ENCODE measurements at places on chromosomes 13 and 19. TPM values are rescaled to one million over a fixed set of nuclear protein-coding genes. Genes with fewer than 3 reads are reported as not detected.

DNA sequence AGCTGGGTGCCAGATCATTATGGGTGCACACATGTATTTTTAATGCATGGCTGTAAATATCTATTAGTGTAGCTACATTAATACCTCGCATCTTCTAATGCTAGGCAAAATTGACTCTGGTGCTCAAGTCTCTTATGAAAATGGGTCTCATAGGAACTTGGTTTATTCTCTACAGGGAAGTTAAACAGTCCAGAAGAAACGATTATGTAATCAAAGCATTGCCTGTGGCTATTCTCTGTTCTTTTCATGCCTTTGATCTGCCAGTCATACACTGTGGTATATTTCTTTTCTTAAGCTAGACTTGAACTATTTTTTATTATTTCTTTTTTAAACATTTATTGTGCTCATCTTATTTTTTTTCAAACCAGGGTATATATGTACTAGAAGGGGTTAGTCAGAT is 1015.0 kb downstream of the SLITRK1 start:
- H3K27me3 ChIP-seq: no peaks in the 10 kb centered on the region
- H3K4me1 ChIP-seq: no peaks in the 10 kb centered on the region
- H3K36me3 ChIP-seq: no peaks in the 10 kb centered on the region
- H3K27ac ChIP-seq: no peak overlapping the region
- no peak overlapping the region for H3K4me3 ChIP-seq

- no peak overlapping the region for H3K27ac ChIP-seq
- H3K4me1 ChIP-seq: peaks cover 14% of the 10 kb centered on the region
- H3K27me3 ChIP-seq: no peaks in the 10 kb centered on the region
- H3K4me3 ChIP-seq: no peak overlapping the region
These were observed 11.2 kb upstream of the PRR19 start for GRCh38 chr19:42290523-42291434.

DNA sequence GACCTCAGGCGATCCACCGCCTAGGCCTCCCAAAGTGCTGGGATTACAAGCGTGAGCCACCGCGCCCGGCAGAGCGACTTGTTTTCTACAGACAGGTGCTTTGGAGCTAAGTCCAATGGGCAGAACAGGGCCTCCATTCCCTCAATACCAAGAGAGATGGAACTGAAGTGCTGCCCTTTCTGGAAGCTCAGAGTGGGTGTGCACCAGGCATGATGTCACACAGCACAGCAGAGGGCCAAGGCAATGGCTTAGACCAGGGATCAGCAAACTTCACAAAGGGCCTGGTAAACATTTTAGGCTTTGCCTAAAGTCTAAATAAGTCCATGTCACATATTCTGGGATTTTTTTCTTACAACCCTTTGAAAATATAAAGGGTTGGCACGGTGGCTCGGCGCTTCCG is 21.3 kb downstream of the TLE6 start:
- no peak overlapping the region for H3K27ac ChIP-seq
- no peaks in the 10 kb centered on the region for H3K36me3 ChIP-seq
- no peak overlapping the region for H3K4me3 ChIP-seq
- no peaks in the 10 kb centered on the region for H3K4me1 ChIP-seq

GRCh38 chr19:13819238-13819637 is 24.0 kb downstream of the ZSWIM4 start:
- H3K4me3 ChIP-seq: no peak overlapping the region
- H3K27ac ChIP-seq: no peak overlapping the region
- no peak for DNase-seq
- H3K4me1 ChIP-seq: no peaks in the 10 kb centered on the region
- H3K27me3 ChIP-seq: no peaks in the 10 kb centered on the region
- no peaks in the 10 kb centered on the region for H3K36me3 ChIP-seq

DNA sequence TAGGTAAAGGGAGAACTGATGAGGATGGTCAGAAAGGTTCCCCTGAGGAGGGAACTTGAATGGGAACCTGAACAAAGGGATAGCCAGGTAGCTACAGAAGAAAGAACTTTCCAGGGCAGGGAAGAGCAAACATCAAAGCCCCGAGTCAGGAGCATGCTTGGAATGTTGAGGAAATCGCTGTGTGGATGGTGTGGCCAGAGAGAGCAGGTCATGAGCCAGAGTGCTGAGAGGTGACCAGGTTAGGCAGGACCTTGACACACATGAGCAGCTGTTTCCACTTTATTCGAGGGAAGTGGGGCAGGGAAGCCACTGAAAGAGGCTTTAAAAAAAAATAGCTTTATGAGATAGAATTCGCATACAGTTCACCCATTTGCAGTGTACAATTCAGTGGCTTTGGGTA is 4.4 kb downstream of the RAB8A start:
- H3K36me3 ChIP-seq: no peaks in the 10 kb centered on the region
- H3K27me3 ChIP-seq: no peaks in the 10 kb centered on the region
- no peak overlapping the region for H3K27ac ChIP-seq
- H3K4me3 ChIP-seq: no peak overlapping the region

- H3K4me1 ChIP-seq: no peaks in the 10 kb centered on the region
- H3K27me3 ChIP-seq: no peaks in the 10 kb centered on the region
- H3K27ac ChIP-seq: no peak overlapping the region
- H3K36me3 ChIP-seq: no peaks in the 10 kb centered on the region
These were observed 615.4 kb upstream of the MIR17HG start for GRCh38 chr13:90732049-90732448.

GRCh38 chr19:24069905-24070657 is 16.9 kb upstream of the ZNF254 start:
- H3K36me3 ChIP-seq: no peaks in the 10 kb centered on the region
- H3K27ac ChIP-seq: no peak overlapping the region
- H3K4me1 ChIP-seq: no peaks in the 10 kb centered on the region
- H3K4me3 ChIP-seq: no peak overlapping the region

DNA sequence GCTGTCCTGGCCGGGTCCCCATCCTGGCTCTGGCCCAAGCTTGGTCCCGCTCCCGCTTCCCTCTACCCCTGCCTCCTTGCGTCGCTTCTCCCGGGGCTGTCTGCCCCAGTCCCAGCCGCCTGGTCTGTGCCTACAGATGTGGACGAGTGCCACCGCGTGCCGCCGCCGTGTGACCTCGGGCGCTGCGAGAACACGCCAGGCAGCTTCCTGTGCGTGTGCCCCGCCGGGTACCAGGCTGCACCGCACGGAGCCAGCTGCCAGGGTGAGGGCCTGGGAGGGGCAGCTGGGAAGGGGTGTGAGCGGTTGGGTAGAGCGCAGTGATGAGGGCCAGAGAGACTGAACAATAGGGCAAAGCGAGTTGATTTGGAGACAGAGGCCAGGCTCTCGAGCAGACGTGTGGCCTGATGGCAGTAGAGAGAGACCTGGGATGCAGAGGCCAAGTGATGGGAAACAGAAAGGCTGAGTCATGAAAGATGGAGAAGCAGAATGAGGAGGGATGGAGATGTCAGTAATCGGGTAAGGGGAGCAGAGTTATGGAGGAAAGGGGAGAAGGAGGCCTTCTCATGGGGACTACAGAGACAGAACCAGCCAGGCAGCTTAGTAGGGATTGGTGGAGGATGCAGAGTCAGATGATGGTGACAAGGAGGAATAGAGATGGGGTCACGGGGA is 9.4 kb downstream of the LTBP4 start:
- no peaks in the 10 kb centered on the region for H3K36me3 ChIP-seq
- H3K4me1 ChIP-seq: peaks cover 82% of the 10 kb centered on the region
- peak overlapping the region; percentile 30 for H3K4me3 ChIP-seq
- H3K27me3 ChIP-seq: no peaks in the 10 kb centered on the region
- no peak for DNase-seq

DNA sequence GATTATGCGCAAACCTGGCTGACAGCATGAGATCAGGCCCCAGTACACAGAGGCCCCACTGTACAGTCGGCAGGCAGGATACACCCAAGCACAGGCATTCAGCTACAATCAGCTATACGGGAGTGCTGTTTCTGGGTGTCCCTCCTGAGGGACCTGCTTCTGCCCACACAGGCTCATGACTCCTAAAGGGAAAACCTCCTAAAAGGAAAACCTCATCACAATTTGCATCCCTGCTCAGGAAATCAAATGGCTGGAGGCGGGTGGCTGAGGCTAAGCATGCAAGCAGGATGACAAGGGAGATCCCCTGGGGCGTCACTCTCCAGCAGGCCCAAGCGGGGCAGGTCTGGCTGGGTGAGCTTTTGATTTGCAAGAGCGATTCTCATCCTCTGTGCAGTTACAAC is 99.8 kb downstream of the CRYL1 start:
- H3K27ac ChIP-seq: no peak overlapping the region
- H3K4me1 ChIP-seq: no peaks in the 10 kb centered on the region
- no peaks in the 10 kb centered on the region for H3K36me3 ChIP-seq
- DNase-seq: no peak
- no peaks in the 10 kb centered on the region for H3K27me3 ChIP-seq

DNA sequence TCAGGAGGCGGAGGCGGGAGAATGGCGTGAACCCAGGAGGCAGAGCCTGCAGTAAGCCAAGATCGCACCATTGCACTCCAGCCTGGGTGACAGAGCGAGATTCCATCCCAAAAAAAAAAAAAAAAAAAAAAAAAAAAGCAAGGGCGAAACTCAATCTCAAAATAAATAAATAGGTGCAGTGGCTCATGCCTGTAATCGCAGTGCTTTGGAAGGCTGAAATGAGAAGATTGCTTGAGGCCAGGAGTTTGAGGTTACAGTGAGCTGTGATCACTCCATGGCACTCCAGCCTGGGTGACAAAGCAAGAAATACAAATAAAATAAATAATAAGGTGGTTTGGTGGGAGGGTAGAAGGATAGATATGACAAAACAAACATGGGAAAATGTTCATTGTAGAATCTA is 39.0 kb upstream of the CYP2S1 start:
- H3K4me3 ChIP-seq: no peak overlapping the region
- H3K27me3 ChIP-seq: no peaks in the 10 kb centered on the region
- H3K4me1 ChIP-seq: no peaks in the 10 kb centered on the region
- DNase-seq: no peak

DNA sequence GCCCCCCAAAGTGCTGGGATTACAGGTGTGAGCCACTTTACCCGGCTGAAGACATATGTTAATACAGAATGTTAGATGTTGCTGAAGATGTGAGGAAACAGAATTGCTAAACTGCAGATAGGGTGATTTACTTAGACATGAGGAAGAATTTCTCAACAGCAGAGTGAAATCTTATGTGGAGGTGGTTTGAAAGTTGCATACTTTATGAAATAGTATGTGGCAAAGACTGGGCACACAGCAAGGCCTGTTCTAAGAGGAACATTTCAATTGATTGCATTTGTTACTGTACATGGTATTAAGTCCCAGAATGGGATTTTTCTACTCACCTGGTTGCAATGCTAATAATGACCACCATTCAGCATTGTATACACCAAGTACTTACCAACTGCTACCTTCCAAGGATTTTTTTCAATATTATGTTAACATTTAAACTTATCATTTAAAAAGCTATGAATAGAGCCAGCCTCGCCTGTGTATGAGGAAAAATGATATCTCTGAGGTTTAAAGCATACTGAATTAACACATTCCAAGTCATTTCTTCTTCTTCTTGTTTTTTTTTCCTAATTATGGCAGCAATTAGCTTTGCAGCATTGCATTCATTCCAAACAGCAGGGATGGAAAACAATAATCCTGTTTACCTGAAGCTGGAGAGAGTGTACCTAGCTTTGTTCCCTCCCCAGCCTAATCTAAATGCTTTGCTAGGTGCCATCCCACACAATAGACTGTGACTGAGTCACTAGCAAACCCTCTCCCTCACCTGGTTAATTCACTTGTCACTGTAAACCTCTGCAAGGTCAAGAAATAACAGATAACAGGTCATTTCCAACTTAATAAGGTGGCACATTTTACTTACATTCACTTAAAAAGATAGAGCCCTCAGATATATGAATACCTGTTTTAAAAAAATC is 19.4 kb upstream of the KLF5 start:
- H3K27ac ChIP-seq: no peak overlapping the region
- H3K4me3 ChIP-seq: no peak overlapping the region
- H3K27me3 ChIP-seq: no peaks in the 10 kb centered on the region
- no peaks in the 10 kb centered on the region for H3K4me1 ChIP-seq
- DNase-seq: no peak

DNA sequence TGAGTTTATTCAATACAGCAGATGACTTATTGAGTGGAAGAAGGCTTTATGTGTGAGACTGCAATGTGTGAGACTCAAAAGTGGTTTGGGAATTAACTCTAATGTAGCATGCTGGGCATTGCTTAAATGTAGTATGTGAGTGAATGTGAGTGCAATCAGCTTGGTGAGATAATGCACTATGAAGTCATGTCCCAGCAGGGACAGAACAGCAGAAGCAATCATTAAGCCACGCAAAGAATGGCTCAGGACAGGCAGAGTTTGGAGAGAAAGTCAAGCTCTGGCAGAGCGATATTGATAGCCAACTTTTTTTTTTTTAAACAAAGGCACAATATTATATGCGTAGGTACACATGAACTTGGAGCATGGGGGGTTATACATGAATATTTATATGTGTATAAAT is 597.7 kb downstream of the GPC6 start:
- H3K36me3 ChIP-seq: no peaks in the 10 kb centered on the region
- H3K27ac ChIP-seq: no peak overlapping the region
- H3K4me3 ChIP-seq: no peak overlapping the region
- no peak for DNase-seq

GRCh38 chr19:18340190-18340989 is at the start of gene PGPEP1:
Gene PGPEP1 (plus strand): TSS chr19:18340598. CDS start chr19:18340682, 84 bp downstream.
- H3K27me3 ChIP-seq: no peaks in the 10 kb centered on the region
- peaks cover 18% of the 10 kb centered on the region for H3K4me1 ChIP-seq
- no peaks in the 10 kb centered on the region for H3K36me3 ChIP-seq
- DNase-seq: no peak

DNA sequence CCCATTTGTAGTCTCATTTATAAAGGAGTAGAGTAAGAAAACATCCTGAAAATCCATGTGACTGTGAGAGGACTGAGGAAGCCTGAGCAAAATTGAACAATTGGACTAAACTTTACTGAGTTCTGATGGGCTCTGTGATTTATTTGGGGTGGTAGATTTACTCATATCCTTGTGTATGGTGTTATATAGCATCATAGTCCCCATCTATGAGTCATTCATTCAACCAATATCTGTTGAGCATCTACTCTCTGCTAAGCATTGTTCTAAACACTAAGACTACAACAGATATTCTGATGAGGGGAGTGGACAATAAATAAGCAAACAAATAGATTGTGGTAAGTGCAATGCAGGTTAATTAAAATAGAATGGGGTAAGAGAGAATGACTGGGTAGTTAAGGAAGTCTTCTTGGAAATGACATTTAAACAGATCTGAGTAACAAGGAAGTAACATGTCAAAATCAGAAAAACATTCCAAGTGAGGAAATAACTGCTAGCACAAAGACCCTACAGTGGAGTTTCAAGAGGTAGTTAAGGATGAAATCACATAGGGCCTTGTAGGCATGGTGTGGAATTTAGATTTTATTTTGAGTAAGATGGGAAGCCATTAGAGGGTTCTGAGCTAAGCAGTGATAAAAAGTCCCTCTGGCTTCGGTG is 36.3 kb upstream of the MLNR start:
- H3K36me3 ChIP-seq: peaks cover 38% of the 10 kb centered on the region
- no peak overlapping the region for H3K27ac ChIP-seq
- H3K4me1 ChIP-seq: no peaks in the 10 kb centered on the region
- no peaks in the 10 kb centered on the region for H3K27me3 ChIP-seq

The MTUS2 gene
- 0.74 TPM for total RNA-seq

The CEACAM20 gene
- total RNA-seq: not detected

The AP1M2 gene
- 29.0 TPM for total RNA-seq

The CLIP3 gene
- total RNA-seq: 31.9 TPM

The ZNF580 gene
- total RNA-seq: 30.9 TPM

The STOML3 gene
- total RNA-seq: not detected

The NFIX gene
- 81.8 TPM for total RNA-seq
